Left lung (tissue), 14 donors: ENCODE measurements at places on chromosomes 5 and 9. TPM values are rescaled to one million over a fixed set of nuclear protein-coding genes. Genes with fewer than 3 reads are reported as not detected.

DNA sequence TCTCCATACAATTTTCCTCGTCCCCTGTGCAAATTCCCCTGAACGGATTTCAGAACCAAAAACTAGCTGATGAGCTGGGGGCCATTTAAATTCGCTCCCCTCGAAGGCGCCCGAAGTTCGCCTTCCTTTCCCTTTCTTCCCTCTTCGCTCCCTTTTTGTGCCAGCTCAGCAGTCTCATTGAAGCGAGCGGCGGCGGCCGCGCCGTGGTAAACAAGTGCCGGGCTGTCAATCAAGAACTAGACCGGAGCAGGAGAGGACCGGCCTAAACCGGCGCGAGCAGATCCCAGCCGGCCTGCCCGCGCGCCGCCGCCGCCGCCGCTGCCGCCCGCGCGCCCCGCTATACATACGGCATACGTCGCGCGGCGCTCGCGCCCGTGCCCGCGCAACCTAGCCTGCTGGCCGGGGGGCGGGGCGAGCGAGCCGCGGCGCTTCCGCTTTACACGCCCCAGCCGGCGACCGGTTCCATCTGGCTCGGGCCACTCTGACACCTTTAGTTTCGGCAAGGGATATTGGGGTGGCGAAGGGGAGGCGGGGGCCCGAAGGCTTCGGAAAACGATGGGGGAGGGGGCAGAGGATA is 3.1 kb downstream of the ARRDC3 start:
- peak; percentile 96 for DNase-seq

DNA sequence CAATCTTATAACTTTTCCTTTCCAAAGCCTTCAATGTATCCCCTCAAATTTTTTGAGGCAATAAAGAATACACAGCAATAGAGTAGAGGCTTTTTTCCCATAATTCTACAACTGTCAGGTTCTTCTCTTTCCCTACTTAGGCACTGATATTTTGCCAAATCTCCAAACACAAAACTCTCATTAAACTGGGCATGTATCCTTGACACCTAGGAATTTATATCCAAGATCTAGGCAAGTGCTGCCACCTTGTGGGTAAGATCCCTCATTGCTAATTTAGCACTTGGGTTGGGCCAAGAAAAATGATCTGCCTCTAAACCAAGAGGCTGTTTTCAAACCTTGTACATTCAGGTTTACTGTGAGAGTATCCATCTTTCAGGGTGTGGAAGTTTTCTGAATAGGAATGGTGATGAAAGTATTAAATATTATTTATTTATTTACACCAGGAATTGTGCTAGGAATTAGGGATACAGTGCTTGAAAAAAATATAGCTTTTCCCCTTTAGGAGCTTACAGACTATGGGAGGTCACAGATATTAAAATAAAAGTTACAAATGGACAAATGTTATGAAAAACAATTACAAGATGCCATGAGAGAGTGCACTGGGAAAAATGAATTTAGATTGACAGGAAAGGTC is 17.6 kb downstream of the TSTD2 start:
- no peak for DNase-seq

GRCh38 chr5:38554861-38555260 is 1.6 kb downstream of the LIFR start:
- DNase-seq, result no peak

DNA sequence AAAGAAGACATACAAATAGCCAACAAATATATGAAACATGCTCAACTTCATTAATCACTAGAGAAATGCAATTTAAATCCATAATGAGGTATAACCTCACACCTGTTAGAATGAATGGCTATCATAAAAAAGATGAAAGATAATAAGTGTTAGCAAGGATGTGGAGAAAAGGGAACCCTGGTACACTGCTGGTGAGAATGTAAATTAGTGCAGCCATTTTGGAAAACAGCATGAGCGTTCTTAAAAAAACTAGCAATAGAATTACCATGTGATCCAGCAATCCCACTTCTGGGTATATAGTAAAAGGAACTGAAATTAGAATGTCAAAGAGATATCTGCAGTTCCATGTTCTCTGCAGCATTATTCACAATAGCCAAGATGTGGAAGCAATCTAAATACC is 64.2 kb upstream of the CEP78 start:
- no peak for DNase-seq

DNA sequence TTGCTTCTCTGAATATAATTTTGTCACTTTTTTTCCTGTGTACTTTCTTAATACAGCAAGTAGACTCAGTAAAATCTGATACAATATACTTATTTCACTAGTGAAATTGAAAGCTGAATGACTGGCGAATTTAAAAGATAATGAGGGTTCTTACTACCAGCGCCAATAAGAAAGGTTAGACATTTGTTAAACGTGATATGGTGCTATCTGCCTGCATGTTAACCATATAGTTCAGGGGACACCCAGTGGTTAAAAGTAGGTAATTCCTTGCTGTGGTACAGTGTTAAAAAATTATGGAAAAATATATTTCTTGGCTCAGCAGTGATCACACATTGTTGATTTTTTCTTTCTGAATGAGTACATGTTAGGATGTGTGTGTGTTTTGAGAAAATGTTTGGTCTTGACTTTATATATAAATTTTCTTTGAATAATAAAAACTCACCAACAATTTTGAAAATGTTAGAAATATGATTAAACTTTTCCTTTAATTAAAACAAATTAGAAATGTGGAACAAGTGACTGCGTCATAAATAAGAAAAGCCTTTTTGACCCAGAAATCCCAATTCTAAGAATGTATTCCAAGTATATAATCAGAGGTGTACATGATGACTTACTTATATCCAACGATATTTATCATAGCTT is 25.8 kb downstream of the CAST start:
- no peak for DNase-seq

The EQTN gene
- 0.37 TPM for total RNA-seq

The WDR70 gene
- 21.9 TPM for total RNA-seq

The CSF2 gene
- total RNA-seq, result 4.6 TPM

The NR5A1 gene
- 0.26 TPM for total RNA-seq
